ENCODE measurements at places on chromosomes 3 and 15.

- DNase-seq, result no peak
These were observed 57.2 kb downstream of the SLC41A3 start for GRCh38 chr3:126026761-126027160.

DNA sequence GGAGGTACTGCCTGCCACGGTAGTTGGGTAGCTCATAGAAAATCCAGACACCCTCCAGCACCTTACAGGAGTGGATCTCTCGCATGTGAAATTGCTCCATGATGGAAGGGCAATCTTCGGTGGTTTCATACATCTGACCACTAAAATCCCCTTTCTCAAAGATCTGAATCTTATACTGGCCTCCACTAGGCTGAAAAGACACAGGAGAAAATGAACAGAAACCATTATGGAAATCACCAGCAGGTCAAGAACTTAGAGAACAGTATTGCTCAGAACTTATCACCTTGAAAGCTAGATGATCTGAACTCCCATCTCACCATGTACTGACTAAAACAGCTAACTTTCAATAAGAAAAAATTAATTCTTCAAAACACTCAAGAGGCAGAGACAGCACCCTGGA, 5.4 kb downstream of the CRYGS start:
- DNase-seq, result no peak

DNA sequence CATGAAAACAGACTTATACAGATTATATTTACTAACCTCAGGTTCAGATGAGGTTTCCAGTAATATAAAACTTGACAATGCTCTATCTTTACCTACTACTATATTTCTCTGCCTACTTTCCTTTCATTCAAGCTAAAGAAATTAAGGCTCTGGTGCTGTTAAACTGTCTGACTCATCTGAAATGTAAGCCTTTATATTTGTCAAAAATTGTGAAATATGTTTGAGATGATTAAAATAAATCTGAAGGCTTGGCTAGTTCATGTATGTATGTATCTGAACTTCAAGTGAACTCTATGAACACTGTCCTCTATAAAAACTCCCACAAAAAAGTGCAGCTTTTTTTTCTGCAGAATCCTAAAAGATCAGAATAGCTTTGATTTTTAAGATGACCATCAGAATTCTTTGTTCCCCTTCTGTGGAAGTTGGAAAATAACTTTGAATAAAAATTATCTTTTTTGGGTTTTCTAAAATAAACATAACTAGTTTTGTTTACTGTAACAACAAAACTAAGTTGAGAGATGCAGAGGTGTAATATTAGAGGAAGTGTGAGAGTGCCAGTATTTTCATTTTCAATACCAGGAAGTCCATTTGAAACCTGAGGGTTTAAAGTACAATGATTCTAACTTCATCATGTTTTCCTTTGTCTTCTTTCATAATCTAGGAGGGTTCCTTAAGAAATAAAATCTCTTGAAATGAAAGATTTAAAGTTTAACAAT, 42.2 kb downstream of the ILDR1 start:
- no peak for DNase-seq

DNA sequence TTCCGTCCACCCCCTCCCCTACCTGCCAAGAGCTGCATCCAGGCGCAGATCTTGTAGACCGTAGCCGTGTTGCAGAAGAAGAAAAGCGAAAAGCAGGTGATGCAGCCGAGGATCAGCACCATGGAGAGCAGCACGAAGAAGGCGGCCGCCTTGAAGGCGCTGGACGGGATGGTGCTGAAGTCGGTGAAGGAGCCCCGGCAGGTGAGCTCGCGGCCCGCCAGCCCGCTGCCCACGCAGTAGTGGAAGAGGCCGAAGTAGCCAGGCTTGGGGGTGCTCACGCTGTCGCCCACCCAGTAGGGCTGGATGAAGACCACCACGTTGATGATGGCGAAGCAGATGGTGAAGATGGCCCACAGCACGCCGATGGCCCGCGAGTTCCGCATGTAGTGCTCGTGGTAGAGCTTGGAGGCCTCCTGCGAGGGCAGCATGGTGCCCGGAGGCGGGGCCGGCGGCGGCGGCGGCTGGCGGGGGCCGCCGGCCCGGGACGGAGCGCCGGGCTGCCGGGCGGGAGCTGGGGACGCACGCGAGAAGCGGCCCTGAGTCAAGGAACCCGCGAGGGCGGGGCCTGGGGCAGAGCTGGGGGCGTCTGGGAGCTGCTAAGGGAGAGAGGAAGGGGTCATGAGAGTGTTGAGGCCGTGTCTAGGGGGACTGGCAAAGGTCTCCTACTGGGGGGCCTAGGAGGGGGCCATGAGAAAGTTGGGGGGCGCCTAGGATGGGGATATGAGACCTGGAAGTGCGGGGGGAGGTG, 1.2 kb downstream of the LHFPL4 start:
- no peak for DNase-seq

DNA sequence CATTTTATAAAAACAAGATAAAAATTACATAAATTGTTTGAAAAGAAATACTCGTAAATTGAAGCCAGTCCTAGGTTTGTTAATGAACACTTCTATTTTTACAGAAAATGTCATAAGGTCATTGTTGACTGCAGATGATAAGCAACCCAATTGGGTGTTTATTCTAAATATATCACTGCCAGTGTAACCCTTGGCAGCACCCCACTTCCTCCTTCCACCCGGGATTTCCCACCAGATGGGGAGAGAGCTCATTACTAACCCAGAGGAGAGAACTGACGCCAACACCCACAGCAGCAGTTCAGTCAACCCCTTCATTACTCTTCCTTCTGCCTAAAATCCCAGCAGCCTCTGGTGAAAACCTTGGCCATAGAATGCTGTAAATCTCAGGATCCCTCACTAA, 307.6 kb downstream of the GAP43 start:
- no peak for DNase-seq

DNA sequence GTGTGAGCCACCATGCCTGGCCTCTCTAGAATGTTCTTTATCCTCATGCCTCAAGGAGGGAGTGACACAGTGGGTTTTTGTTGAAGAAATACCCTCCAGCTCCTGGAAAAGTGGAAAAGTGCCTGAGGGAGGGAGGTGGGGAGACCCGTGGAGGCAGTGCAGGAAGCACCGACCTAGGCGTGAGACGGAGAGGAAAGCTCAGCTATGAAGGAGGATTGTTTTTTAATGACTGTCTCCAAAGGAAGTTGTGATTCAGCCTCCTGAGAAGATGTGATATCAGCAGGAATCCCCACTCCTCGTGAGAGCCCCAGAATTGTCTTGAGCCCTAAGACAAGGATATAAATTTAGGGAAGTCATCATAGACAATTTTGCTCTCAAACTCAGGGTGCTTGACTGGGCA, 21.7 kb downstream of the RPLP1 start:
- no peak for DNase-seq
